ENCODE measurements at places on chromosomes 16 and 17.
A peak's percentile ranks its signal among the peaks of the same experiment; 100 is the strongest.

- no peak for DNase-seq
Observed at GRCh38 chr17:77881545-77881944, 77.0 kb upstream of the TNRC6C start.

GRCh38 chr17:61480414-61480807 is 28.2 kb downstream of the TBX4 start:
- no peak for DNase-seq

- DNase-seq: no peak
Observed at GRCh38 chr16:27561216-27561615, 11.3 kb downstream of the KATNIP start.

DNA sequence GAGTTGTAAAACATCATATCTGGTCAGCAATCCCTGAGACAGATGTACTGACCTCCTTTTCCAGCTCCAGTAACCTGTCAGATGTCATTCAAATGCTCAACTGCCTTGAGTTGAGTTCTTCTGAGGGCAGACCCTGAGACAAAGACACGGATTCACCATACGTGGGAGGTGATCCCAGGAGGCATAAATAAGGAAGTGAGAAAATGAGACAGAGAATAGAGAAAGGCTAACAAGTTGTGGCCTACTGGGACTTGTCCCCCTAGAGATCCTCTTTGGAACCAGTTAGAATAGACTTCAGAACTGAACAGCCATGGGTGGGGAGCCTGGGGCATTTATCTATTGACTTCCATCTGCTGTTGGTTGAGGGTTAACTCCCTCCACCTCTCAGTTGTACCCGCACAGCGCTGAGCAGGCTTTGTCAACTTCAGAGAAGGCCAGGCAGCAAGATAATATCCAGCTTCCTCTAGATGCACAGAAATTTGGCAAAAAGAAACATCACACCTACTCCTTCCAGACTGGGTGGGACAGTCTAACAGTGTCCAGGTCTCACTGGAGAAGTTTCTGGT is 123.0 kb upstream of the DYNLRB2 start:
- DNase-seq: no peak

DNA sequence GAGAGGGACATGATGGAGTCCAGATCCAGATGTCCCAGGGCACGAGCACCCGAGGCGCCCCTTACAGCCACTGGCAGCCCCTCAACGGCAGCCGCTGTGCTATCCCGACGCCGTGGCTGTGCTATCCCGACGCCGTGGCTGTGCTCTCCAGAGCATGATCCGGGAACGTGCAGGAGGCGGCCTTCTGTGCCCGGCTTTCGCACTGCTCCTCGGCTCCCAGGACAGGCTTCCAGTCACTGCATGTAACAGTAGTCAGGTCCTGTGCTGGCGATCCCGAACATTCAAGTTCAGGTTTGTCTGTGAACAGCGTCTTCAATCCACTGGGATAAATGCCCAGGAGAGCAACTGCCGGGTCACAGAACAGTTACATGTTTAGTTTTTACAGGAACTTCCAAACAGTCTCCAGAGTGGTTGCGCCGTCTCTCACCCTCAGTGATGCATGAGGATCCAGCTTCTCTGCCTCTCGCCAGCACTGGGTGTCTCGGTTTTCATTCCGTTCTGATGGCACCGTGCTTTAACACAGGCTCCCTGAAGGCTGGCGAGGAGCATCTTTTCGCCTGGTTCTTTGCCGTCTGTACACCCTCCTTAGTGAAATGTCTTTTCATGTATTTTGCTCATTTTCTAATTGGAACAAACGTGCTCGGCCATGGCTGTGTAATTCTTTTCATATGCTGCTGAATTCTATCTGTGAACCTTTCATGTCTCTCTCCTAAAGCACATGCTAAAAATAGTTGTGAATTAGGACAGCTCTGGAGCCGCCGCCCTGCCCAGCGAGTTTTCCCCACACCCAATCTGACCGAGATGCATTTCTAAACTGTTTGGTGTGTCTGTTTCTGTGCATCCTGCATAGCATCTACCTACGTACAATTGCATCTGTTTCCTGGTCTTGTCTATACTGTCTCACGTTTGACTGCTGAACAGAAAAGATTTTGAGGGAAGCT is 72.6 kb upstream of the METRNL start:
- no peak for DNase-seq

DNA sequence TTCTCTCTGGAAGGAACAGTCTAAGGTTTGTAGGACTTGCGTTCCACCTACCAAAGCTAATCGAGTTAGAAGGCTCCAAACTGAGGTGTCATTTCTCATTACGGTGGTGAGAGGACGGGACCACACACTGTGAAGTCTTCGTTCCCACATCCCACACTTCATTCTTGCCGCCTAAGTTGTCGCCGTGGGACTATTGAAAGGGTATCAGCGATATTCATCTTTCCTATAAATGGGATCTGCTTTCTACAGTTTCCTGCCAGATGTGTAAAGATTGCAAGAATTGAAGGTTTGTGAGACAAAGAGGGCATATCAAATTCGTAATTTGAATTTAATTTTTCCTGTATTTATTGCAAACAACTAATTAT is 608 bp upstream of the TRIM37 start:
- DNase-seq: no peak

DNA sequence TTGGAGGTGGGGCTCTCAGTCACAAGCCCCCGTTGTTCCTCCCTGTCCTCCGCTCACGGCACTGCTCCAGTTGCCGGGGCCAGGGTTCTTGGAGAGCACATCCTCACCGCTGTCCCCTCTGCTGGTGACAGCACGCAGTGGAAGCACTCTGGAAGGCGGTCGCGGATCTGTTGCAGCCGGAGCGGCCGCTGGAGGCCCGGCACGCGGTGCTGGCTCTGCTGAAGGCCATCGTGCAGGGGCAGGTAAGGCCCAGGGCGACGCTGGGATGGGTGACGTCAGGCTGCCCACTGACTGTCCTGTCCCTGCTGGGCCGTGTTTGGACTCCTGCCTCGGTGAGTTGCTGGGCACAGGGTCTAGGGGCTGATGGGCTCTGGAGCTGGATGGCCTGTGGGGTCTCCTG is 5.4 kb downstream of the TSC2 start:
- DNase-seq: no peak

GRCh38 chr17:83007504-83008185 is 71.8 kb upstream of the METRNL start:
- no peak for DNase-seq

- no peak for DNase-seq
Observed at GRCh38 chr17:45096926-45097325, 35.4 kb downstream of the PLCD3 start.

- no peak for DNase-seq
Observed at GRCh38 chr17:68868708-68869107, 86.5 kb downstream of the ABCA8 start.

DNA sequence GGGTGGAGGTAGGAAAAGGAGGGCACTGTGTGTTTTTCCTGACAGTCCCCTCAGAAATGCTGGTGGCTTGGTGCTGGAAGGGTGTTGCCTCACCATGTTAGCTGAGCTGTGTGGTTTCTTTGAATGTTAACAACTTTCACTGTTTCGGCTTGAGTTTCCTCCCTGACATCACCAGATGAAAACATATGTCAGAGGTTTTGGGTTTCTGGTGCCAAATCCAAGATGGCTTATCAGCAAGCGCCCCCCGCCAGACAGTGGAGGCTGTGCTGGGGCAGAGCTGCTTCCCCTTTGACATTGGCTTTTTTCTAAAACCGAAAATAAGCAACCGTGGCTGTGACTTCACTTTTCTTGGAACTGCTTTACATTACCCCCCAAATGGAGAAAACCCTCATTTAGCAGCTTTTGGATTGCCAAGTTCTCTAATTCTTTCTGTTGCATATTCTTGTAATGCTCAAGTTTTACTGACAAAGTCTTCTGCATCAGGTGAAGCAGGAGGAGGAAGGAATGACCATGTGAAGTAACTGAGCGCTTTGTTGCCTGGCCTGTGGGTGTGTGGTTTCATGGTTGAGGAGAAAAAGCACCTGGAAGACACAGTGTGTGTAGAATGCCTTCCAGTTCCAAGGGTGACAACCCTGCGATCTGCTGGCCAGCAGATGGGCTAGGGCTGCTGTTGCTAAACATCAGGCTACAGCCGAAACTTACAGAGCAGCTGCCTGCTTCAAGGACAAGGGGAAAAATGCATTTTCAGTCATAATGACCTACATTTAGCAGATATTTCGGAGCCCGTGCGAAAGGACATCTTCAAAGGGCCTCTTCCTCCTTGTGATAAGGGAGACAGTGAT is 9.7 kb downstream of the RMI2 start:
- no peak for DNase-seq

DNA sequence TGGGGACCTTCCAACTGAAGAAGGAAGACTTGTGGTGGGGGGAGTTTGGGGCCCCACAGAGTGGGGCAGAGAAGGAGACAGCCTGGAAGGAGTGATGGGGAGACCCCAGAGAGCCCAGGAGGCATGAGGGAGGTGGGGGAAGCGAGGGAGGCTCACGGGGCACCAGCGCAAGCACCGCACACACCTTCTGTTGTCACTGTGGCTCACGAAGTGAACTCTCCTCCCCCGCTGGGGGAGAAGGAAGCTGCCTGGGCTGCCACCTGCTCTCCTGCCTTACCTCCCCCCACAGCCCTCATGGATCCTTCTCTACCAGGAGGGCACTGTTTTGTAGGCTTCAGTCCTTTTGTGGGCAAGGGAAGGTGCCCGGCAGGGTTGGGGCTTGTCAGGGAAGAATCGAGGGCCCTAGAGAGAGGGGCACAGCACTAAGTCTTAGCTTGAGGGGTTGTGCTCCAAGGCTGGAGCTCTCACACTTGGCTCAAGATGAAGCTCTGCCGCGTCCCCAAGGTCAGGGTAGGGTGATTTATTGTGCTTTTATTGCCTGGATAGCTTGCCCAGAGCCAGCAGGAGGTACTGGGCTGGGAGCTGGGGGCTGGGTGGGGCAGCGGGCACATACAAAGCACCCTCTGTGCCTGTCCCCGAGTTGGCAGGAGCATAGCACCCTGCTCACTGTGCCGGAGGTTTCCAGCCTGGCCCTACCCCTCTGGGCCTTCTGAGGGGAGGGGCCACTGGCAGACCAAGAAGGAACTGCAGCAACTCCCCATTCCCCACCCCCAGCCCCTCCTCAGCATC is 4.6 kb upstream of the STARD3 start:
- no peak for DNase-seq

GRCh38 chr16:59697761-59698160 is 963.6 kb upstream of the GOT2 start:
- DNase-seq: no peak

GRCh38 chr17:73201215-73202069 is 8.6 kb downstream of the COG1 start:
- DNase-seq: no peak

GRCh38 chr17:1158879-1159278 is 20.9 kb downstream of the ABR start:
- DNase-seq: peak; percentile 65

GRCh38 chr16:57722651-57723050 is 12.9 kb upstream of the KATNB1 start:
- no peak for DNase-seq

DNA sequence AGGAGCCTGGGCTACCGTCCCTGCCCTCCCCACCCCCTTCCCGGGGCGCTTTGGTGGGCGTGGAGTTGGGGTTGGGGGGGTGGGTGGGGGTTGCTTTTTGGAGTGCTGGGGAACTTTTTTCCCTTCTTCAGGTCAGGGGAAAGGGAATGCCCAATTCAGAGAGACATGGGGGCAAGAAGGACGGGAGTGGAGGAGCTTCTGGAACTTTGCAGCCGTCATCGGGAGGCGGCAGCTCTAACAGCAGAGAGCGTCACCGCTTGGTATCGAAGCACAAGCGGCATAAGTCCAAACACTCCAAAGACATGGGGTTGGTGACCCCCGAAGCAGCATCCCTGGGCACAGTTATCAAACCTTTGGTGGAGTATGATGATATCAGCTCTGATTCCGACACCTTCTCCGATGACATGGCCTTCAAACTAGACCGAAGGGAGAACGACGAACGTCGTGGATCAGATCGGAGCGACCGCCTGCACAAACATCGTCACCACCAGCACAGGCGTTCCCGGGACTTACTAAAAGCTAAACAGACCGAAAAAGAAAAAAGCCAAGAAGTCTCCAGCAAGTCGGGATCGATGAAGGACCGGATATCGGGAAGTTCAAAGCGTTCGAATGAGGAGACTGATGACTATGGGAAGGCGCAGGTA is 762 bp downstream of the CDK12 start:
- DNase-seq: no peak

DNA sequence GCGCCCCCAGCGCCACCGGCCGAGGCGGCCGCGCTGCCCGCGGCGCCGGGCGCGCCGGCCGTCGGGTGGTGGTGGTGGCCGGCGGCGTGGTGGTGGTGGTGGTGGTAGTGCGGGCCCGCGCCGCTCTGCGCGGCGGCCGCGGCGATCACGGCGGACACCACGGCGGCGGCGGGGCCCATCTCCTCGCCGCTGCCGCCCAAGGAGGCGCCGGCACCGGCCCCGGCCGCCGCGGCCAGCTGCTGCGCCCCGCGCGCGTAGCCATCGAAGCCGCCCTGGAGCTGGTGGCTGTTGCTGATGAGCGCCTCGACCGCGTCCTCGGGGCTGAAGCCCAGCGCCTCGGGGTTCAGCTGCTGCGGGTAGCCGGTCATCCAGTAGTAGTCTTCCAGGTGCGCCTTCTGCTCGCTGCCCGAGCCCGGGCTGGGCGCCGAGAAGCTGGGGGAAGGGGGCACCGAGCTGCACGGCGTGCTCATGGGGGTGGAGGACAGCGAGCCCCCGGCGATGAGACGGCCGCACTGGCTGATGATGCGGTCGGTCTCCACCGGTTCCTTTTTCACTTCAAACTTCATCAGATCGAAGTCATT is 1.2 kb downstream of the MAF start:
- no peak for DNase-seq

DNA sequence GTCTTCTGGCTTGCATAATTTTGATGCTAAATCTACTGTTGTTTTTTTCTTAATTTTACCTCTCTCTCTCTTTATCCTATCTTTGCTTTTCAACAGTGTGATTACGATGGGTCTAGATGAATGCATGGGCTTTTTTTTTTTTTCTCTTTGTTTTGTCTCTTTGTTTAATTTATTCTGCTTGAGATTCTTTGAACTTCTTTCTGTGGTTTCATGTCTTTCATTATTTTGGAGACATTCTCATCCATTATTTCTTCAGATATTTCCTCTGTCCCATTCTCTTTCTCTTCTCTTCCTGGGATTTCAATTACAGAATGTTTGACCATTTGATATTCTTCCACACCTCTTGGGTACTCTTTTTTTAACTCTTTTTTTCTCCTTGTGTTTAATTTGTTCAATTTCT is 52.3 kb downstream of the CCDC182 start:
- DNase-seq: no peak

GRCh38 chr17:75876938-75877751 is 1.2 kb downstream of the TRIM47 start:
- DNase-seq: peak; percentile 86

DNA sequence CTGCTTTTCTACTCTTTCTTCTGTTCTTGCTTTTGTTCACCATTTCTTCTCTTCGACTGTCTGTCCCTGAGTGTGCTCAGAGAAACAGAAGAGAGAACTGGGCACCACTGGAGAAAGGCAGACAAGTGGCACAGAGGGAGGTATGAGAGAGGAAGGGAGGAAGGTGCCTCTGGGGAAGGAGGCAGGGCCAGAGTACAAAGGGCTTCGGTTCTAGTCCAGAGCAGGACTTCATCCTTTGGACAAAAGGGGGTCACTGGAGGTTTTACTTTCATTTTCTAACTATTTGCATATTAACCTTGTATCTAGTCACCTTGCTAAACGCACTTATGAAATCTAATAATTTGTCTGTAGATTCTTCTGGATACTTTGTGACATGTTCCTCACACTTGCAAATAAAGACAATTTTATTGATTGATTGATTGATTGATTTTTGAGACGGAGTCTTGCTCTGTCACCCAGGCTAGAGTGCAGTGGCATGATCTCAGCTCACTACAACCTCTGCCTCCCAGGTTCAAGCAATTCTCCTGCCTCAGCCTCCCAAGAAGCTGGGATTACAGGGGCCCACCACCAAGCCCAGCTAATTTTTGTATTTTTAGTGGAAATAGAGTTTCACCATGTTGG is 13.5 kb downstream of the ITGB4 start:
- no peak for DNase-seq

All from kidney glomerular epithelial cell (primary cell).